ENCODE measurements at places on chromosomes 7 and 10.
A peak's percentile ranks its signal among the peaks of the same experiment; 100 is the strongest.

DNA sequence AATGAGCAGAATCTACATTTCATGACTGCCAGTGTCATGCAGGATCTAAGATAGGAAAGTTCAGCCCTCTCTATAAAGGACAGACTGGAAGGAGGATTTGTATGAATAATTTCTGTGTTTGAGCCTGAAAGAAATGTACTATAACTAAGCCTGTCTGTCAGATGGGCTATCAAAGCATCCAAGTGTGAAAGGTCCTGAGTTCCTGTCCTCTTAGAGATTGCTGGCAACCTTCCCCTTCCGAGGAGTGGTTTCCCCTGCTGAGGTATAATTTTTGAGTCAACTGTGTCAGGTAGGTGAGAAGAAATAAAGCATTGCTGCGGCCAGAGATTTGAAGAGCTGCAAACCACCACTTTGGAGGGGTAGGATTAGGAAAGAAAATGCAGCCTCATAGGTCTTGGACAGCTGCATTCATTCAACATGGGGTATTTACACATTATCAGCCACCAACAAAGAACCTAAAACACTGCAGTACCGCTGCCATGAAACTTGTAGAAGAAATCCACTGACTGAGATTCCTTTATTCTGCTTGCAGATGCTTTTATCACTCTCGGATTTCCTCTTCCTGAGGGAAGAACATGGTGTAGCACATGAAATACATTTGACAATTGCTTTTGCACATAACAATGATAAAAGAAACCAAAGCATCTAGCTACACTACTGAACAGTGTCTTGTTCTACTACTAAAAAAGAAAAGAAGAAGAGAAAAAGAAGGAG lies 189.1 kb downstream of the DGKI start:
- no peak for DNase-seq

DNA sequence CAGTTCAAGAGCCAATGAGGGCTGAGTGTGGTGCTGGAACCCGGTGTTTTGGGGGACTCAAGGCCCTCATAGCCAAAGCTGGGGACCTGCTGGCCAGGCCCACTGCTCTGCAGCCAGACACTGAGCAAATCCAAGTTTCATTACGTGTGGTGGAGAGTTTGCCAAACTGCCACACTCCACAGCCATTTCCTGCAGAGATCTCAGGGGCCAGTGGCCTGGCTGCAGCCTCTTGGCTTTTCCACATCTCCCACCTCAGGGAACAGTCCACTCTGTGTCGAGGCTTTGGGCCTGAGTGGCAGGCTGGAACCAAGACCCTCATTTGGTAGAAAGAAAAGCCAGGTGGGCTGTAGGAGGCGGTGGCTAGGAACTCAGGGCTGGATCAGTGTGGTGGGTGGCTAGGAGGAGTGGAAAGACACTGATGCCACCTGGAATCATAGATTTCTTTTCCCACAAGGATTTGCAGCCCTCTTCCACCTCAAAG lies 3.2 kb downstream of the HOXA11 start:
- DNase-seq, result no peak

DNA sequence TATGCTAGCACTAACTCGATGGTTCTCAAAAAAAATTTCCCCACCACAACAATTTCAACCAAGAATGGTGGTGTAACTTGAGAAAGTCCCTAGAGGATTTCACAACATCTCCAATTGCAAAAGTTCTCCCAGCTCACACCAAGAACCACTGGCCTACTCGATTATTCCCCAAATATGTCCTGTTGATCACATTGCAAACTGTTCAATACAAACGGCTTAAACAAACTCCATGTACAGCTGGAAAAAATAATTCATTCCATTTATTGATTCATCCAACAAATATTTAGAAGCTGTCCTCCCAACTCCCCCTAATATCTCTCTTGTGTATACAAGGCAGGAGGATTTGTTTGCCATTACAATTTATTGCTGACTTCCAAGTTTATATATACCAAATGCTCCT lies 19.1 kb downstream of the TMEM176B start:
- DNase-seq, result no peak

GRCh38 chr10:87862679-87863052 lies 667 bp downstream of the KLLN start:
- no peak for DNase-seq

- no peak for DNase-seq
Observed at GRCh38 chr7:79287981-79288380, 165.5 kb downstream of the MAGI2 start.

DNA sequence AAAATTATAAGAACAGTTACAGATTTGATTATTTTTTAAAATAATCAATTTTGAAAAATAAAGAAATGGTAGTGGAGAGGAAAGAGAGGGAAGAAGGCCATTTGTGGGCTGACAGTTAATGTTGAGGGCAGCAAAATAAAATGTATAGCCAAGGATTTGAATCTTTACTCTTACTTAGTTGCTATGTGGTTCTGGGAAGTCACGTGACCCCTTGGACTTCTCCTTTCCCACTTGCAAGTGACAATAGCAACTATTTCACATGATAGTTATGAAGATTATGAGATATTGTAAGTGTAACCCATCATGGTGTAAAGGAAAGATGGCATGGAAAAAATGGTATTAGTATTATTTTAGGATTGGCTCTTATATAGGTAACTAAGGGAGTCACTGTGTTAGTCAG lies 567.3 kb upstream of the GHITM start:
- DNase-seq, result no peak

- no peak for DNase-seq
Observed at GRCh38 chr10:707456-707855, 18.0 kb upstream of the DIP2C start.

GRCh38 chr7:84104826-84105225 lies 89.8 kb downstream of the SEMA3A start:
- DNase-seq, result no peak

DNA sequence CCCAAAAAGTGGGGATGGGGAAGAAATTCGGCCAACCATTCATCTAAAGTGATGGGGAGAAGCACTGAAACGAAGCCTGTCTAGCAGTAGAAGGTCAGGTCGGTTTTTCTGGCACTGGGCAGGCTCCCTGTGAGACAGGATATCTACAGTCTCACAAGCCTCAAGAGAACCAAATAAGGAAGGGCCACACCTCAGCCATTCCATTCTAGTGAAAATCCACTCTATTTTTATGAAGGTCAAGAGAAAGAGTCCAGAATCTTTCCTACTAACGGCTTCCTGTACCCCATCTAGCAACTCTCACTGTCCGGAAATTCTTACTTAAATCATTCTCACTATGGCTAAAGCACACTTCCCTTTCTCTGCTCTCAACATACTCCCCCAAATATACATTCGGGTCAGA lies 267.1 kb downstream of the PRPF18 start:
- no peak for DNase-seq

DNA sequence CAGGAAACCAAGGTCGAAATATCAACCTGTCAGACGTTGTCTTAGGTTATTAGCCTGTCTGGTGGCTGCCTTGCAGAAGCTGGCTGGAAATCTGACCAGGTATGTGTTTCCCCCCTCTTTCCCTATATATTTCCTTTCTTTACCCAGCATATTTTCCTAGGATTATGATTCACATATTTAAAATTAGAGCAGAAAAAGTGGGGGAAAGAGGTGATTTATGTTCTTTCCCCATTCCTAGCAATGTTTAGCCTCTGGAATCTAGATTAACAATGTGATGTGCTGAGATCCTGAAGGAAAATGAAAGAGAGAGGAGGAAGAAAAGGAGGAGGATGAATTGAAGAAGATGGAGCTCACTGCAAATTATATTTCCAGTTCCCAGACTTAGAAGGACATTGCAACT lies 421.4 kb upstream of the AUTS2 start:
- DNase-seq, result no peak

DNA sequence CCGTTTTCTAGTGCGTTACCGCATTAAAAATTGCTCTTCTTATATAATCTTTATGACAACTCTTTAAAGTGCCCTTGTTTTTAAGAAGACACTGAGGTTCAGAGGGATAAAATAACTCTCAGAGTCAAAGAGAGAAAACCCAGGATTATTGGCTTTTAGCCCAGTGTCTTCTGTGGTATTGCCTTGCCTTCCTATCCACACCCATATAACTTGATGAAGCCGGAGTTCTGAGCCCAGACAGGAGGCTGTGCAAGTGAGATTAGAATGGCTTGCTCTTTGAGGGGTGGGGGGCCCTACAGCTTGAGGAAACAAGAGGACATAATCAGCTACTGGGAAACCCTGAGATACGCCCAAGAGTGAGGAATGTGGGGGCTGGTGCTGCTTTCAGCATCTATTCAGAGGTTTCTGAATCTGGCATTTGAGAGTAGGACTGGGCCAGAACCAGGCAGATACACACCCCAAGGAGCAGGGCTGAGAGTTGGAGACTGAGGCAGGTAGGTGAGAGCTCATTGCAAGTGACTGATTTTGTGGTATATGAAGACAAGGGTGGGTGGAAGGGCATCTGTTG lies 2.3 kb downstream of the PRXL2A start:
- no peak for DNase-seq

- no peak for DNase-seq
Observed at GRCh38 chr7:150378115-150378852, 846 bp upstream of the ZNF775 start.

DNA sequence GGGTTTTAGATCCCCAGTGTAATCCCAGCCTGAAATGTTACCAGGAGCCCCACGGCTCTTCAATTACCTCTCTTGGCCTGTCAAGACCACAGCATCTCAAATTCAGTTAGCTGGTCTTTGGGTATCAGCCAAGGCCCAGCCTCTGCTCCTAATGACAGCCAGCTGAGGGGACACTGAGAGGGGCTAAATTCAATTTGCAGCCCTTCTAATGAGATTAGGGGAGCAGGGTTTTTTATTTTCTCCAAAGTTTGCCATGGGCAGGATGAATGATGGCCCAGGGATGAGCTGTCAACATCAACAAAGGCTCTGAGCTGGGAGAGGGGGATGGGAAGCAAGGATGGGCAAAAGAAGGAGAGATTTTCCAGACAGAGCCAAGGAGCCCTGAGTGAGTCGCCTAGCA lies 116.8 kb upstream of the TBX20 start:
- no peak for DNase-seq

DNA sequence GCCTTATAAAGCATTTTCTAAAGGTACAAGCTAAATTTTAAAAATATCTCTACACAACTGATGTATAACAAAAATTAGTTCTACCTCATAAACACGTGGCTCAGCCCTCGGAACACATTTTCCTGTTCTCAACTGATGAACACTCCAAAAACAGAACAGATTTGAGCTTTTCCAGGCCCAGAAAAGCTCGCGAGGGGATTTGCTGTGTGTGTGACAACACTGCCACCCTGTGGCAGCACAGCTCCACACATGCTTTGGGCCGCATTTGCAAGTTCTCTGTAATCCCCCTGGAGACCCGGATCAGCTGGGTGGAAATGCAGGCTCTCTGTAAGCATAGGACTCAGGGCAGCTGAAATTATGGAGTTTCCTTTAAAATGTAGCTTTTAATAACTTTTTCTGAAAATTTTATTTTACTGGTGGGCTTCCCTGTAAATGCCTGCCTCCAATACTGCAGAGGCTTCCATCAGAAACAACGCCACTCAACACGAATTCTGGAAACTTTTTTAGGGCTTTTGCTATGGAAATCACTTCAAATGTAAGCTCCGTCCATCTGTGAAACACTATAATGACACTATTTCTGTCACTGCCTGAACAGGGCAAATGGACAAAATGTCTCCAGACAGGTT lies 155.5 kb downstream of the COBL start:
- DNase-seq, result peak; percentile 69

DNA sequence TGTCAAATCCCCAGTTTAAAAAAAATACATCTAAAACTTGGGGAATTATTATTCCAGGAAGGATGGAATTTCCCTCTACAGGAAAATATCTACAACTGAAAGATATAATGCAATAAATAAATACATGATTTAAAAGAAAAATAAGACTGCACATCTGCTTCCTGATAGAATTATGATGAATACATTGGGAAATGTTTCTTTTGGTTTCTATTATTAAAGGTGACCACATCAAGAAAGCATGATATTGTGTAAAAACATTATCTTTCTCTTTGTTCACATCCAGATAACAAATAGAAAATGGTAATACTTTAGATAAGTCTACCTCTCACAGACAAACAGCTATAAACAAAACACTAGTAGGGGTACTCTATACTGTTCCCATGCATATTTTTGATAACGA lies 19.2 kb downstream of the SEMA3D start:
- no peak for DNase-seq

DNA sequence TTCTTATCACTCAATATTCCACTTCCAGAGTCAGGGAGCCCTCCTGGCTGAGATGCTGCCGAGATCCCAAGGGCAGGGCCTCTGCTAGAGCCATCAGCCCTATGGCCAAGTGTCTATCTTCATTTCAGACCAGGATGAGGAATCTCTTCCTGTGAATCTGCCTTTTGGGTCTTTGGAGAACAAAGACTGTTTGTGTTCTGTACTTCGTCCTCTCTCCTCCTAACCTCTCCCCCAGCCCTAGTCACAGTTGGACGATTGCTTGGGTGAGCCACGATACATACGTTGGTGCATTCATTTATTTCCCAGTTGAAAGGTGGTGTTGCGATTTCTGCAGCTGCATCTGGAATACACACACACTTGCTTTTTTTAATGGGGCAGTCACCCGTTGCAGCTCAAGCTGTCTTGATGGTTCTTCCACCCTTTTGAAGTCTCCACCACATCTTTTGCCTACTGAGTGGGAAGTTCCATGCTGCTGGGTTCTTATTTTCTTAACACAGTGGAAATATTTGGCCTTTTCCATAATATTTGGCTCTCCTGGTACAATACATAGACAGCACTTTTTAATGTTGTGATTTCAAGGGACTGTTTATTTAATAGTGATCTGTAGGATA lies 26.7 kb downstream of the SH3PXD2A start:
- DNase-seq, result no peak
